Activated T-cell treated with anti-CD3 and anti-CD28 coated beads, Interleukin-2, amount 50 U/mL, for 4 hours (primary cell): ENCODE measurements at places on chromosomes 7 and 10. TPM values are rescaled to one million over a fixed set of nuclear protein-coding genes. Genes with fewer than 3 reads are reported as not detected.
A peak's percentile ranks its signal among the peaks of the same experiment; 100 is the strongest.

Gene JAKMIP3
- total RNA-seq: 0.08 TPM

Gene AKR1C4
- total RNA-seq: 0.15 TPM

Gene NPTX2
- total RNA-seq: 0.18 TPM

Gene NPFFR1
- not detected for total RNA-seq

Gene FKBP6
- not detected for total RNA-seq

GRCh38 chr7:21368317-21368716 is 59.6 kb upstream of the SP4 start:
- DNase-seq: no peak

- no peak for DNase-seq
These were observed 12.3 kb downstream of the KCTD7 start for GRCh38 chr7:66640802-66641525.

GRCh38 chr10:103679096-103679790 is 176.1 kb downstream of the SH3PXD2A start:
- no peak for DNase-seq

DNA sequence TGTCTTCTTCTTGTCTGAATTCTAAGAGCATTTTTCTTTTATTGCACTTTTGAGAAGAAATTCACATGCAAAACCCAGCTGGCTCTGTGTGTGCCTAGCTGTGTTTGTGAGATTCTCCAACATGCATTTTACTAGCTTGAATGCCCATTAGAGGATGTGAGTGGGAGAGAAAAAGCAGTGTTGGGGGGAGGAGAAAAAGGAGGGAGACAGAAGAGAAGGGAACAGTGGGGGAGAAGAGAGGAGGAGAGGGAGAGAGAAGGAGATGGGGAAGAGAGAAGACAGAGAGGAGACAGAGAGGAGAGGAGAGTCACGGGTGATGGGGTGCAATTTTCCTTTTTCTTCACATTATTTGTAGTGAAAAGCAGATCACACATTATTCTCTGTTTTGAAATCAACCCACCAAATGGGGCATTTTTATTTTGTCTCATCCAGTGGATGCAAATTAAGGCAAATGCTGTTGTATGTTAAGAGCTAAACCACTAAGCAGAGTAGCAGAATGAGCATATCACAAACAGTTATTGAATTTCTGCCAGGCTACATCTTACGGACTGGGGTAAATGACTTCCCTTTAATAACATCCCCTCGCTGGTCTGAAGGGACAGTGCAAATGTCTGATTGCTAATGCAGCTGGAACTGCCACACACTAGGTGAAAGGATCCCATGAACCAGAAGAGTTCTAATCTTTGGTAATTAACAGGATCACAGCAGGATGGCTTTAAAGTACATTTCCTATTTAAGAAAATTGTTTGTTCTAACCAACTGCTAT is 849 bp downstream of the LRRN3 start:
- DNase-seq: no peak

GRCh38 chr7:98194672-98195457 is 16.4 kb upstream of the BHLHA15 start:
- DNase-seq: no peak

- DNase-seq: no peak
These were observed 21.3 kb upstream of the LRGUK start for GRCh38 chr7:134105841-134106240.

DNA sequence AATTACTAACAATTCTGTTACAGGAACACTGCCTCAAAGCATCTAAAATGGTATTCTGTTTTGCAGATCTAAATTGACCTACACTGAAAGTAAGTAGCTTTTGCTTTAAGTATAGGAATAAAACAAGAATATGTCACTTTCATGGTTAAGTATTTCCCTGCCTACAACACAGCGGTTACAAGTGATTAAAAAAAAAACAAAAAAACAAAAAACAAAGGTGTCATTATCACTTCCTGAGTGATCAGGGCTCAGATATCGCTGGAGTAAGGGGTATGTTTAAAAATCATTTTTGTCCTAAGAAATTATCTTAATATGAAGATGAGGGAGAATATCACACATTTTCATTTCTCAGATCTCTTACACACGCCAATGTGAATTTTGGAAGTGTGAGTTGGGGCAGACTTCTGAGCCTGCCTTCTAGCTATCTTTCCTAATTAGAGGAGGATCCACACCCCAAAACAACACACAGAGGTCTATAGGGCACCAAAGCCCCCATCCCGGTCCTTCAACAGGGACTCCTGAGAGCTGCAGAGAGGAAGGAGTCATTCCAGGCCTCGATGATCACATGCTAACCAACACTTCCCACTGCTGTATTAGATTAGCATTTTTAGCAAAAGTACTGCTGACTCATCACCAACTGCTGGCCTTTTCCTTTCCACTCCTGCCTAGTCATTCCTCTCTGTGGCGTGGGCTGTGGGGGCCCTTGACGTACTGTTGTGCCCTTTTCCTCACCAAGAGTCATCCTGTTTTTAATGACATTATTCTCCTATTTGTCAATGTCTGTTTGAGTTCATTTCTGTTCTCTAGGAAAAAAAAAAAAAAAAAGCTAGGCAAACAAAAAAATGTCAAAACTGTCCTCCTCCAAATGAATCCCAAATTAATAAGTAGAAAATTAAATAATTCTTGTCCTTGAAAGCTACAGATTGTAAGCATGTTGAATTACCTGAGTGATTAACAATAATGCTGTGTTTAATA is 31.2 kb downstream of the PRTFDC1 start:
- DNase-seq: peak; percentile 29

- DNase-seq: no peak
These were observed 5.2 kb upstream of the PRKAR2B start for GRCh38 chr7:107039199-107039900.

DNA sequence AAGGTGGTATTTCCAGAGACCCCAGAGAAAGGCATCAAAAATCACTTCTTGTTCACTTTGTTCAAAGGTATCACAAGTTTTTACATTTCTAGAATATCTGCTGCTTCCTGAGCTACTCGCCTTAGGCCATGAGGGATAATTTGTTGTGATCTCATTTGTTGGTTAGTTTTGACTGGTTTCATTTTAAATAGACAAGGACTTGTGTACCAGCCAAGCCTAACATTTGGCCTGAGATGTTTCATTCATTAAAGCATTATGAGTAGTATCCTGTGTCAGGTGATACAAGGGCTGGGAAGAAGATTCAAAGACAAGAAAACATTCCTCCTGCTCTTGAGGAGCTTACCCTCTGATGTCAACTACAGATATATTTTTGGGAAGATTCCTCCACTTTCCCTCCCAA is 170.3 kb upstream of the FAM171A1 start:
- no peak for DNase-seq

DNA sequence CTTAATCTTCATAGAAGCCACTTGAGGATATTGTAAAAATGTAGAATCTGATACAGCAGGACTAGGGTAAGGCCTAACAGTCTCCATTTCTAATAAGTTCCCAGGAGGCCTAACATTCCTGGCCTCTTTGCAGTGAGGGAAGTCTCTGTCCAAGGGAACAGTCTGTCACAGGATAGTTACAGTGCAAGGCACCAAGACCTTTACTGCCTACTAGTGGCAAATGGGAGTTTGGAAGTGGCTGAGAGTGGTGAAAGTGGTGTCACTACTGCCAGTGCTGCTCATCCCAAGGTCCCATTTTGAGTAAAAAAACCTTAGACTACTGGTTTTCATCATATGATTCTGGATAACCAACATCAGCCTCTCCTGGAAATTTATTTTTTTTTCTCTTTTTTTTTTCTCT is 619.5 kb upstream of the SEMA3D start:
- no peak for DNase-seq
